ENCODE measurements at places on chromosomes 3 and 15.

GRCh38 chr3:49162751-49163419 lies 3.2 kb downstream of the CCDC71 start:
- no peak for DNase-seq

DNA sequence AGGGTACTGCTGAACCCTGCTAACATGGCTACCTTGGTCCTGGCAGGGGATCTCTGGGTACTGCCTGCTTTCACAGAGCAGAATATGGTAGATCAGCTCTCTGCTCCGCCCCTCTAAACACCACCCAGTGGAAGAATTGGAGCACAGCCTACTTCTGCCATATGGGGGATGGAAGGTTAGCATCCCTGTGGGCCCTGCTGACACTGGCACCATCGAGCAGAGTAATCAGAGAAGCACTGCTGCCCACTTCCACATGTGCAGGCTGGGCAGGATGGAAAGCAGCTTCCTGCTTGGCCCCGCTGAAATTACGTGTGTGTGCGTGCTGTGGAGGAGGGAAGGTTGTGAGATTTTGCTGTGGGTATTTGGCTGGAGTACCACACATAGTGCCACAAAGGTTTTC lies 24.8 kb downstream of the CCR1 start:
- no peak for DNase-seq

GRCh38 chr15:52054381-52054780 lies 35.4 kb downstream of the MAPK6 start:
- no peak for DNase-seq

DNA sequence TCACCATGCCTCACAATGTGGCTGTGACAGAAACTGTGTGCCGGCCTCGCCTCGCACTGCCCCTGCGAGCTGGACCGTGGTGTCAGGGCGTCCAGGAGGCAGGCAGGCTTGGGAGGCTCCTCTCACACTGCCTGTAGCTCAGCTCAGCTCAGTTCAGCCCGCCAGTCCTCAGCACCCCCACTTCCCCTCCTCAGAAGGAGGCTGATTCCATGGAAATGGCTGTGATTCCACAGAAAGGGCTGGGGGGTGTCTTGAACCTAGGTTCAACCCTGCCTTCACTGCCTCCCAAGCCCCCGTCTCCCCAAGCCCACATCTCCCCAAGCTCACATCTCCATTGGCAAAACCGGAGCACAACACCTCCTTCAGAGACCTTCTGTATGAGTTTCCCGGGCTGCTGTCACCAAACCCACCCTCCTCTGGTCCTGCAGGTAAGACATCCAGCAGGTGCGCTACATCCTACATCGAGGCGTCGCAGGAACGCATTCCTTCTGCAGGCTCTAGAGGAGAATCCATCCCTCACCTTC lies 94.0 kb downstream of the OCA2 start:
- no peak for DNase-seq

DNA sequence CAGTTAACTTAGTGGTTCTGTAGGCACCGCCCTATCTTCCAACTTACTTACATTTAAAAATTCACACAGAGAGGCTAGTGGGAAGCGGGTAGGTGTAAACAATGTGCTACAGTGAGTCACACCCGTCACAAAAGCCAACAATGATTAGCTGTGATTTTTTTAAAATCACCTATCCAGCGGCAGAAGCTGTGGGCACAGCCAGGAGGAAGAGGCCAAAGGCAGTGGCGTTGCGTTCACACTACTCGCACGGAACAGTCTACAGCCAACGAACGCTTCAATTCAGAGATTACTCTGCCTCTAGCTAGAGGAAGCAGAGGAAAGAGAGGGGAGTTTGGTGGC lies 2.5 kb upstream of the NLGN1 start:
- no peak for DNase-seq

DNA sequence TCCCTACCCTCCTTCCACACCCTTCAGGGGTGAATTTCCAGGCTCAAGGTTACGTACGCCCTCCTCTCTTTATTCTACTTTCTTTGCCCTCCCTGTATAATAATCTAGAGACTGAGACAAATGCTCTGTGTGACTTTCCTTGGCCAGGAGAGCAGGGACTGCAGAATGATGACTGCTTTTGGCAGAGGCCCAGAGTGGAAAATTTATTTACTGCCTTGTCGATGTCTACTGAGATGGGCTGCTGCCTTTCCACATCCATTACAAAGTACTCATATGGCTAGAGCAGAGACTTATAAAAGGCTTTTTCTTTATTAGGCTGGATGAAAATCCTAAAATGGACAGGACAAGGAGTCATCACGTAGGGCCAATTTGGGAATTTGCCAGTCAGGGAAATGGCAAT lies 576.2 kb downstream of the TUSC7 start:
- DNase-seq, result no peak

- DNase-seq, result no peak
Observed at GRCh38 chr3:29933802-29934490, 653.1 kb downstream of the RBMS3 start.

GRCh38 chr15:101009176-101009575 lies 90.0 kb downstream of the LRRK1 start:
- no peak for DNase-seq

GRCh38 chr3:168730073-168730472 lies 634.3 kb upstream of the GOLIM4 start:
- DNase-seq, result no peak

DNA sequence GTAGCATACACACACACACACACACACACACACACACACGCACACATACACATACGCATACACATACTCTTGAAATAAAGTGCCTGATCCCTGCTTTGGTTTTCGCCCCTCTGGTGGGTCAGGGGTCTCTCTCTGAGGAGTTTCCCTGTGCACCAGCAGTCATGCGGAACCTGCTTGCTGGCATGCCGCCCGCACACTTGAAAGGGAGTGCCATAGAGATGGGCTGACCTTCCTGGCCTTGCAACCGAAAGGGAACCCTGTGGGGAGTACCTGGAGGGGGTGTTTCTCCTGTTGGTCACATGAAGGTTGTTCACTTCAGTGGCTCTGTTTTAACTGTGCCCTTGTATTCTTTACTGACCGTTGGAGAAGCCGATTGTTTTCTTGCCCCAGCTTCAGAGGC lies 752.3 kb downstream of the NR2F2 start:
- no peak for DNase-seq

- no peak for DNase-seq
Observed at GRCh38 chr3:185311991-185312390, 50.9 kb upstream of the MAP3K13 start.

DNA sequence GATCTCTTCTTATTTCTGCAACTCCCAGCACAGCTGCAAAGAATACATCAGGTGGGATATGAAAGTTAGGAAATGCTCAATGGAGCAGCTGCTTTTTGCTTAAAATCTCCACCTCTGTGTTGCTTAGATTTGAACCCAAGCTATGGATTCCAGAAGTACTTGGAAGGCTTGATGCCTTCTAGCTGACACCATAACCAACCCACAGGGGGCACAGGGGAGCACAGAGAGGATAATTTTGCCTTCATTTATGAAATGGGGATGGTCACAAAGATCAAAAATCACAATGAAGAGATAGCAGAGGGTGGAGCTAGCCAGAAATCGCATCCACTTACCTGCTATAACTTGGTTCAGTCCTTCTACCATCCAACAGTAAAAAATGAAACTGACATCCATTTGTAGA lies 75.7 kb downstream of the DUT start:
- DNase-seq, result no peak

DNA sequence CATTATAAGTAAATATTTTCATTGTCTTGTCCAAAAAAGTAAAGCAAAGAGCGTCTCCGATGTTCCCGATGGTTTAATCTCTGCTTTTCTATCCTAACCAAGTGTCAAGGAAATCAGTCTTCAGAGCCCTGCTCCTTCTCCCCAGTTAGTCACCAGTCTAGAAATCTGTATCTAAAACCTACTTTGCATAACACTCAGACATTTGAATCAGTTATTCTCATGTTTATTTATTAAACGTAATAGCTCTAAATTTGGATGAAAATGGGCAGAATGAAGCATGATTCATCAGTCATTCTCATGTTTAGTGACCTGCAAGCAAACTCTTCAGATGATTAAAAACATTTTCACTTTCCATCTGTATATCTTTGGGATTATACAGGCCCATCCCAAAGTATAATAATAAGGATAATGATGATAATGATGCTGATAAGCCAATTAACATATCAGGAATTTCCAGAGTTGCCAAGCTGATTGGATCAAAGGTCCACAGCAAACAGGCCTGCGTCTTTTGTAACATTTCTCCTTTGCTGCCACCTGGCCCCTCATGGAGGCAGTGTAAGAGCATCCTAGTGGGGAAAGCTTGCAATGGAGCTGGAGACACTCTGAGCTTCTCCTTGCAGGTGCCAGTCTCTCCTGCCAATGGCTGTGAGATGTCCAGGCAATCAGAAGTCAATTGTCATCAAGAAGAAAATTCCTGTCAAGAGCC lies 273.9 kb downstream of the IGSF11 start:
- no peak for DNase-seq

DNA sequence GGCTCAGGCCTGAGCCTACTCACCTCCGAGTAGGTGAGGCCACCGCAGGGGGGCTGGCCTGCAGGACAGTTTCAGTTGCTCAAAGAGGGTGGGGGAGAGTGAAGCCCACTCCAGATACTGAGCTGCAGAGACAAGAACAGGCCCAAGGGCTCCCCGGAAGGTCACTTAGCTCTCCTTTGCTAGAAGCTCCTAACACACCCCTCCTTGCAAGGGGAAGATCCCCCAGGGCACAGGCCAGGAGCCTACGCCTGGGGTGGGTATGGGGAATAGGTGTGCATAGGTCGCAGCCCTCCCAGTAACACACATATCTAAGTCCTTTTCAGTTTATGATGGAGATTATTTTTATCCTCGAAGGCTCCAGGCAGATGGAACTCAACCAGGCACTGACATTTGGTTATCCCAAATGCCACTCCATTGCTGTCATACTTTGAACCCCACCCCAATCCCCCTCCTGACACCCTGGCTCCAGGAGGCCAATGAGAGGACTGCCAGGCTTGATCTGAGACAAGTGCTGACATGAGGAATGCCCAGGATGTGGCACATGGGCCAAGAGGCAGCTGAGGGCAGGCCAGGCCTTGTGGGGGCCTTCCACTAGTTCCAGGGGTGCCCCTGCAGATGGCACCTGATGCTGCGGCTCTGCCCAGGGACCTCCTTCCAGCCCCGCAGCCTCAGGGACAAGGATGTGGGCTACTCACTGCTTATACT lies 1.1 kb upstream of the MUSTN1 start:
- DNase-seq, result no peak

GRCh38 chr15:45107941-45108630 lies 5.9 kb downstream of the DUOX2 start:
- no peak for DNase-seq

DNA sequence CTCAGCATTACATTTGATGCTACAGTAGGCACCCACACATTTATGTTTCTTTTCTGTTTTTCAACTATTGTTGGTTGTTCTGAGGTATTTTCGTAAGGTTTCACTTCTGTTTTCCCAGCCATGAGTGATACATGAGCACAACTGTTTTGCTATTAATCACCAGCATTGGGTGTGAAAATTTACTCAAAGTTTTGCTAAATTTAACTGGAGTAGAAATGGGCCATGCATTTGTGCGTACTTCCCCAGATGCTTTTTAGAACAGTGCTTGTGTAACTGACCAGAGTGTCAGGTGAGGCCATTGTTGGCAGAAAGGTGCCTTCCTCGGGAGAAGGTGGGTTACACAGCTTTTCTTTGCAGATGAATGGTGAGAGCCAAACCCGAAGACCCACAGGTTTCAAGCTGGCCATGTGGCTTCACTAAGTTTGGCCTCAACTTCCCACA lies 70.4 kb downstream of the ST6GAL1 start:
- DNase-seq, result no peak

- no peak for DNase-seq
Observed at GRCh38 chr15:85753791-85754452, 40.8 kb downstream of the KLHL25 start.

GRCh38 chr3:8424281-8424680 lies 77.3 kb upstream of the LMCD1 start:
- DNase-seq, result no peak

DNA sequence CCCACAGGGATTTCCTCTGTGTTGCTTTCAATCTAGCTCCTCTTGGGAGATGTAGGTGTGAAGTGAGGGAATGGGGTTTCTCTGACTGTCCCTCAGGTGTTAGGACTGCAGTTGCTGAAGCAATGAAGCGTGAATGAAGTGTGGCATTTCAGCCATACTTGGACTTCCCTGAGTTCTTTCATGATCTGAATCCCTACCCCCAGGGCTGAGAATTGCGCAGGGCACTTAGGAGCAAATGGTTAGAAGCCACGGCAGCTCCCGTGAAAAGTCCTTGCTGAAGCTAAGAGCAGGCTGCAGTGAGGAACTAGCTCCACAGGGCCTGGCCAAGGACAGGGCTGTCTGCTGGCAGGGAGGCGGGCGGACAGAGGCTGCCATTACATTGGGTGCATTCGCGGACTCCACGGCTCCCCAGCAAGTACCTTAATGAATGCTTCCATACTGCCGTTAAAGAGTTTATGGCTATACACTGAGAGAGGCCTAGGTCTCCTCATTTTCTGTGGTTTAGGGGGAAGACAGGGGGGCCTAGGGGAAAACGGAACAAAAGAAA lies 69.0 kb upstream of the RAD18 start:
- DNase-seq, result no peak

- DNase-seq, result no peak
Observed at GRCh38 chr15:59532770-59533379, 78.7 kb upstream of the GCNT3 start.

DNA sequence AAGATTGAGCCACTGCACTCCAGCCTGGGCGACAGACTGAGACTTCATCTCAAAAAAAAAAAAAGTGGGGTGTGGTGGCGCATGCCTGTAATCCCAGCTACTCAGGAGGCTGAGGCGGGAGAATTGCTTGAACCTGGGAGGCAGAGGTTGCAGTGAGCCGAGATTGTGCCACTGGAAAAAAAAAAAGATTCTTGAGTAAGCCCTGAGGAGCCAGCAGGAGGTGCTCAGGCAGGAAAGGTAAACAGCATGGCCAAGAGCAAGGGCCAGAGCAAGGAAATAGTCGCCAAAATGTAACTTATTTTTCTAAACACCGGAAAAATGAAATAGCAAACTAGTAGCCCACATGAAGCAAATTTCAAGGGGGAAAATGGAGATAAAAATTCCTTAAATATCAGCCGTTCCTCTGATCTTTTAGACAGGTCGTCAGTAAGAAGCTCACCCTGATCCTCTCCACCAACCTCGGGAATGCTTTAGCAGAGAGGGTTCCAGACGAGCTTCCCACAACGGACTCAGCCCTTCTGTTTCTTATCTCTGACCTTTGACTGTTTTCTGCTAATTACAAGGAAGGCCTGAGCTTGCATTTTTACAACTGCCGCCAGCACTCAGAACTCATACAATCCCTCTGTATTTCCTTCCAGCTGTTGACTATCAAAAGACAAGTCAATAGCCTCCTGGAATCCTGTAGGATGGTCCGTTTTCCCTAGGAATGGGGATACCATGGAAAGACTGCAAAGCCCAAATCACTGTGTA lies 45.0 kb upstream of the AKAP13 start:
- DNase-seq, result no peak
